ENCODE measurements at places on chromosomes 11 and 22.
A peak's percentile ranks its signal among the peaks of the same experiment; 100 is the strongest.

DNA sequence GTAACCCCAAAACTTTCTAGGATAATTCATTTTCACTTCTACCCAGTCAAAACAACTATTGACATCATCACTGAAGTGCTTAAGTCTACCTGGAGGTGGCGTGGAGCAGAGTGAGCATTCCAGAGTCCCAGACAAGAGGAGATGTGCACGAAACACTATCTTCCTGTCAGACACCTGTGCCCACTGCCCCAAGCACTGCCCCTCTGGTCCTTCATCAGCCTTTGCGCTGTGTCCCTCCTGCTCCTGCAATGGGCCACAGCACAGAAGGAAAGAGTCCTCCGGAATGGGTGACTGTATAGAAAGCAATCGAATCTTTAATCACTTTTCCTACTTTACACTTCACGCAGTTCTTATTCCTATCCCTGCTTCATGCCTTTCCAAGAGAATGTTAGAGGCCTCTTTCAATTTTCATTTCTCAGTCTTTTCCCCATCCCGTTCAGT, 512 bp upstream of the GRIA4 start:
- DNase-seq, result no peak

DNA sequence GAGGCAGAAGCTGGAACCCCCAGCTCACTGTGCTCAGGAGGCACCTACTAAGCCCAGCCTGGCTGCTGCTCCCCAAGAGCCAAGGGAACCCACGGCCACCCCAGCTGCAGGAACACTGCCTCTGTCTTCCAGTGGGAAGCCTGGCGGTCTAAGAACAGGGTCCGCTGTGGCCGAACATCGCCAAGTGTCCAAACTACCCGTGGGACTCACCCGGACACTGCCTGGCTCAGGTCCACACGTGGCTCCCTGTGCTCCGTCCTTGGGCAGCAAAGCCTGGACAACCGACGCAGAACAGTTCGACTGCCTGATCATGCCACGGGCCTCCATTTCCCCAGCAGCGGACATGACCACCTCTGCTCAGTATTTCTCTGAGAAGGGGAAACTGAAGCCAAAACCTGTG, 747.0 kb downstream of the BRD1 start:
- no peak for DNase-seq

GRCh38 chr11:17989306-17989705, 23.5 kb downstream of the SERGEF start:
- no peak for DNase-seq

GRCh38 chr22:49243965-49244364, 583.7 kb downstream of the BRD1 start:
- no peak for DNase-seq

DNA sequence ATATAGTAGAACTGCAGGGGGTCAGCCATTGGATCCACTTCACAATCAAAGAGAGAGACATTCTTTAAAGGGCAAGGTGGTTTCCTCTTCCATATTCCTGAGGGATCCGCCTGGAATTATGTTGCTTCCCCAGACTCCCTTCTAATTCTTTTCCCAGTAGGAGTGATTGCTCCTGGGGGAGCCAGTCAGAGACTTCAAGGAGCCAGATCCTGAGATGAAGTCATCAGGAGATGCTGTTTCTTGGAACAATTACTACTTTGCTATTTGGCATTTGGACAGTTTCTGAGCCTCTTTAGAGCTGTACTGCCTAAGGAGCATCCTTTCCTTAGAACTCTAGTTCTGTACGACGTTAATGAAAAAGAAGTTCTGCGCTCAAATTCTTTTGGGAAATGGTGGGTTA, 1.9 kb upstream of the OR9Q2 start:
- DNase-seq, result no peak

- DNase-seq, result no peak
These were observed 19.4 kb upstream of the ACCSL start for GRCh38 chr11:44028401-44028800.

GRCh38 chr11:122162095-122162494, 46.1 kb upstream of the BLID start:
- DNase-seq, result no peak

- no peak for DNase-seq
These were observed 91.3 kb downstream of the RELT start for GRCh38 chr11:73467505-73467904.

DNA sequence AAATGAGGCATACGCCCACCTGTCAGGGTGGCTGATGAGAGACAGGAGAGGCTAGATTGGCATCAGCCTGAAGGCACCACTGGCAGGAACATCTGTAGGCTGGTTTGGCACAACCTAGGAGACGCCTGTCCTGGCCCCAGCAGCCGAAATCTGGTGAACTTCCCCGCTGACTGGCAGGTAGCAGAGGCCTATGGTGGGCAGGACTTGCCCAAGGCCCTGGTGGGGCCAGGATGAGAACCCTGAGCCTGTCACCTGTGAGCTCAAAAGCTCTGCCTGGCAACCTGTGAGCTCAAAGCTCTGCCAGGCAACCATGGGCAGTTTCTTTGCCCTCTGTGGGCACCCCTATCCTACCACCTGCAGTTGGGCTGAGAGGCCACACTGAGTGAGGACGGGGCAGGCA, 2.5 kb downstream of the DERL3 start:
- no peak for DNase-seq

GRCh38 chr11:61369372-61370348, 7.5 kb downstream of the TMEM138 start:
- DNase-seq, result peak; percentile 27

DNA sequence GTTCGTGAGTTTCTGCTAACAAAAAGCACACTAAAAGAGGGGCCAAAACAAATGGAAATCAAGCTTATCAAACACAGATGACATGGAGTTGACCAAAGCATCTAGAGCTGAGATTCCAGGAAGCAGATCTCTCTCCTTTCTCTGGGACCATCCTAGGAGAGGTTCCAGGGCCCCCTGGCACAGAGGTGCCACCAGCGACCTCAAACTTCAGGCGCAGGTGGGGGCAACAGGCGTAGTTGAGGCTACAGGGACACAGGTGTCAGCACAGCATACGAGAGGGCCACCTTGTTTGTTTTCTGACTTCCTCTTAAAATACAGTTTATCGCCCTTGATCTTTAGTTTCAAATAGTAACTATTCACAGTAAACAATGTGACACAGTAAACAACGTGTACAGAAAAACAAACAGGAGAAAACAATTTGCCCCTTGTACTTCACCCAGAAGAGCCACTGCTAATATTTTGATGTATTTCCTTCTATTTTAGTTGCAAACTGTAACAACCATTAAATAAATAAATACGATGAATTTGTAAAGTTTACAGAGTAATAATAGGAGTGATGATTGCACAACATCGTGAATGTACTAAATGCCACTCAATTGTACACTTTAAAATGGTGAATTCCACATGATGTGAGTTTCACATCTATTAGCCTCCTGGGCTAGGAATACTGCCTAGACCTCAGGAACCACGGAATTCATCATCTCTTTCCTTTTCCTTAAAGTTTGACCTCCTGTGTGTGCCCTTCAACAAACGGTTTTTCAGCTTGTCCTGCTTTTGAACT, 52.2 kb downstream of the IGLL5 start:
- no peak for DNase-seq

GRCh38 chr11:22244986-22245592, 52.2 kb downstream of the ANO5 start:
- no peak for DNase-seq

GRCh38 chr11:78595436-78596130, 20.9 kb upstream of the NARS2 start:
- peak; percentile 20 for DNase-seq

DNA sequence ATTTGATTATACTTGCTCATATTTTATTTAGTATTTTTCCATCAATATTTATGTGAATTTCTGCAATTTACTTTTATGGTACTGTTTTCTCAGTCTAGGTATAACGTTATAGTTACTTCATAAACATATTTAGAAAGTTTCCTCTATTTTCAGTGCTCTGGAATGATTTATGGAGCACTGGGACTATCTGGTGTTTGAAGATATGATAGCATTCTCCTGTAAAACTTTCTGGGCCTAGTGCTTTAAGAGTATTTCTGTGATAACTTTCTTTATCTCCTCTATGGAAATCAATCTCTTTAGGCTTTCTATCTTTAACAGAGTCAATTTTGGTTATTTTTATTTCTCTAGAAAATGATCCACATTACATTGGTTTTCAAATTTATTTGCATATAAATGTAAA, 85.1 kb downstream of the SOX6 start:
- no peak for DNase-seq

- DNase-seq, result no peak
These were observed 298.3 kb downstream of the NTM start for GRCh38 chr11:131668500-131669400.

DNA sequence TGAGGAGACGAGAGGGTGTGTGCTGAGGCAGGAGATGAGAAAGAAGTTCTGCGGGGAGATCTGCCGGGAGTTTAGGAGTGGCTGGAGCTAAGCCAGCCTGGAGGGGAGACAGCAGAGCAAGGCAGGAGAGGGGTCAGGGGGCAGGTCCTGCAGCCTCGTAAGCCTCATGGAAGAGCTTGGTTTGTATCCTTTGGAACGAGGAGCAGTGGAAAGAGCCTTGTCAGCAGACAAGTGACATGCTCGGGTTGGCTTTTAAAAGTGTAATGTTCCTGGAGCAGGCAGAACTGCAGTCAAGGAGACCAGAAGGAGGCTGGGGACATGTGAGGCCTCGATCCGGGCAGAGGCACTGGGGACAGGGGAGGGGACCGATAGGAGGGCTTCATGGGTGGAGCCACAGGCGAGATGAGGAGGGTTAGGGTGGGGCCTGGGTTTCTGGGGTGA, 21.4 kb upstream of the TUB start:
- no peak for DNase-seq

- no peak for DNase-seq
These were observed 95.3 kb downstream of the DBX1 start for GRCh38 chr11:20064961-20065405.

DNA sequence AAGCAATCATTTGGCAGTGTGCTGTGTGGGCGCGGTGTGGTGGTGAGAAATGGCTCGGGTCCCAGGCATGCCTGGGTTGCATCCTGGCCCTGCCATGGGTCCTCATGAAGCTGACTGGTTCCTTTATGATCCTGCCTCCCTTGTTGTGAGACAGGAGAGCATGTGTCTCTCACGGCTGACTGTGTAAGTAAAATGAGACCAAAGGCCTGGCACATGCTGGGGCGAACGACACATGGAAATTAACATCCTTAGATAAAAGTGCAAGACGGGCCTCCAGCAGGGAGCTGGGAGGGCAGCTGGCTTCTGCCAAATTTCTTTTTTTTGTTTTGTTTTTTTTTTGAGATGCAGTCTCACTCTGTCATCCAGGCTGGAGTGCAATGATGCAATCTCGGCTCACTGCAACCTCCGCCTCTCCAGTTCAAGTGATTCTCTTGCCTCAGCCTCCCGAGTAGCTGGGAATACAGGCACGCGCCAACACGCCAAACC, 9.4 kb upstream of the FBLN1 start:
- no peak for DNase-seq

DNA sequence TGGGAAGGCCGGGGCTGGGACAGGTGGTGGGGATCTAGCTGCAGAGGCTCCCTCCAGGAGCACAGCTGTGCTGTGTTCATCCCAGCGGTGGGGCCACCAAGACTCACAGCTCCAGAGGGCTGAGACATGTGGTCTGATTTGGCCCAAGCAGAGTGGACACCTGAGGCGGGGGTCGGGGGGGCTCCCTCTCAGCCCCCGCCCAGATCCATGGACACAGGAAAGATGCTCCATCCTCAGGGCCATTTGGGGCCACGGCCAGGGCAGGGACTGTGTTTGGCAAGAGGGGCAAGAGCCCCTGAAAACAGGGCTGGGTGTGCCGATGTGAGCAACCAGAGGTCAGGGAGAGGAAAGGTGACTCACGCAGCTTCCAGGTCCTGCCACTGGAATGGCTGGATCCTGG, 219.4 kb downstream of the BRD1 start:
- no peak for DNase-seq

DNA sequence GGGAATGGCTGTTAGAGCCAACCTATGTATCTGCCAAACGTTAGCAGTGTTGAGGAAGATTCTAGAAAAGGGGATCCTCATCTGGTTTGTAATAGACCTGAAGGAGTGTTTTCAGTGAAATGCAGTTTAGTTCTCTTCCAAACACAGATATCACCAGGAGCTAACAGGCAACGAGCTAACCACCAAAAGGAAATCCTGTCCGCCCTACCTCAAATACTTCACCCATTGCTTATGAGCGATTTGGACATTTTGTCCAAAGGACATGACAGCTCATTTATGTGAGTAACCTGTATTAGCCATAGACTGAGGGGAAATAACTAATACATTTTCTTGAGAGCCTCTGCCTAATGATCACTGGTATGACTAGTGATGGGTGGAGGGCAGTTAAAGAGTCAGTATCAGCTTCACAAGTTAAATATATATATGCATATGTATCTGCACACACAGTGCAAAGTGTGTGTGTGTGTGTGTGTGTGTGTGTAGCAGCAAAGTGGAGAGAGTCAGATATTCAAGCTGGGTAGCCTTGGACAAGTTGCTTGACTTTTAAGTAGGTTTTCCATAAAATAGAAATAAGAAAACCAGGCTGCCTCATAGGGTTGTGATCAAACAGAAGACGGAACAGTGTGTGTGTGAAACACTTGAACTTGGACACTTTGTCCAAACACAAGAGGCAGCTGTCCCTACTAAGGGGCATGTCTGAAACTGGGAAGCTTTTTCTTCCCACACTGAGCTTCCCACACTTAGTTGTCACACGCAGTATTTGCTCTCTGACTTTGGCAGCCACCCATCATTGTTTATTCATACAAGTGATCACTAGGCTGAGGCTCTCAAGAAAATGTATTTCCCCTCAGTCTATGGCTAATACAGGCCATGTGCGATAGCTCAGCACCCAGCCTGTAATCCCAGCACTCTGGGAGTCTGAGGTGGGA, 940 bp upstream of the C11orf91 start:
- DNase-seq, result no peak

GRCh38 chr11:796565-797295, 1.4 kb downstream of the SLC25A22 start:
- DNase-seq, result no peak

DNA sequence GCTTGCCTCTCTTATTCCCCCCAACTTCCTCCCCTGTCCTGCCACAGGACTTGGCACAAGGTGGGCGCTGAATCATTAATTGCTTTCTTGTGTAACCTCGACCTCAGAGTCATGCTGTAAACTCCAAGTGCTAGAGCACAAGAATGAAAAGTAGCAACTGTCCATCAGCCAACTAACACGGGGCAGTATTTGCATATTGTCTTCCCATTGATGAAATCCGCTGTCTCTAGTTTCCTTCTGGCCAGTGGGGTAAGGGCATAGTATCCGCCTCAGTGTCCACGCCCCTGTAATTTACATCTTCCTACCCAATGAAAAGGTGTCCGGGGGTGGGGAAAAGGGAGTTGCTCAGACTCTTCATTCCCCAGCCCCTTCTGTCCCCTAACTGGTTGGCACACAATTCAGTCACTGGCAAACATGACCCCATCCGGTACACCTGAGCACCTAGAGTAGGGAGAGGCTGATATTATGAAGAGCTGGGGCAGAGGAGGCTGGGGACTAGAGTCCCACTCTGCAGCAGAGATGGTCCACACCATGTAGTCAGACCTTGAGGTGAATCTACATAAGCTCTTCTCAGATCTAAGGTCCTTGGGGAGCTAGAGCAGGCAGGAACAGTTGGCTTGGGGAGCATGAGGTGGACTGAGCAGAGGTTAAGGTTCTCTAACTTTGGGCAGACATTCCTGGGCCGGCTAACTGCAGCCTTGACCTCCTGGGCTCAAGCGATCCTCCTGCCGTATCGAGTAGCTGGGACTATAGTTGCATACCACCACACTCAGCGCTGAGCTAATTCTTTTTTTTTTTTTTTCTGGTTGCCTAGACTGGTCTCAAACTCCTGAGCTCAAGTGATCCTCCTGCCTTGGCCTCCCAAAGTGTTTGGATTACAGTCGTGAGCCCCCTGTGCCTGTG, 6.8 kb upstream of the GGA1 start:
- peak; percentile 42 for DNase-seq
